Coronary artery (tissue), 2 donors: ENCODE measurements at places on chromosomes 7 and 10.

DNA sequence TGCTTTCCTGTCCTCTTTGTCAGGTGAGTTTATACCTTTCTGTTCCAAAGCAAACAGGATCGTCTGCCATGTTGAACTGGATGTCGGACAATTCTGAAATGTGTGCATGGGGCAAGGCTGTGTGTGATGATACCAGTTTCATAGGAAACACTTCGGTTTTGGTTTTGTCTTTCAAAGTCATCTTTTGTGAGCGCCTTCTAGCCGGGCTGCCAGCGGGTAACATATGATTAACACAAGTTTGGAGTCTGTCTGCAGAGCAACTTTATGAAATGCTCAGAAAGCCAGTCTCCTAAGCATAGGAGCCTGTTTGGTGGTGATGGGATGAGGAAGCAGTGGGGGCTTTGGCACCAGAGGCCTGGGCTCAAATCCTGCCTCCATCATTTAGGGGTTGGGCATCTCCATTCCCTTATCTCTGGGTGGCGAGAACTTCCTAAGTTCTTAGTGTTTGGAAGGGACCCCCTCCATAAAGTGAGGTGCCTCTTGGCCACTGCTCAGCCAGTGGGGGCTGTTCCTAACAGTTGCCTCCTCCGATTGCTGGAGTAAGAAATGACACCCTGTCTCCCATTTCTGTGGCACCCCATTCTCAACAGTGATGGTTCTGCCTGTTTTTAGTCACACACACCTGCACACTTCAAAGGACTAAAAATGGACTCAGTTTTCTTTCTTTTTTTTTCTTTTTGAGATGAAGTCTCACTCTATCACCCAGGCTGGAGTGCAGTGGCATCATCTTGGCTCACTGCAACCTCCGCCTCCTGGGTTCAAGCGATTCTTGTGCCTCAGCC, 36.8 kb downstream of the CUX1 start:
- DNase-seq = no peak

DNA sequence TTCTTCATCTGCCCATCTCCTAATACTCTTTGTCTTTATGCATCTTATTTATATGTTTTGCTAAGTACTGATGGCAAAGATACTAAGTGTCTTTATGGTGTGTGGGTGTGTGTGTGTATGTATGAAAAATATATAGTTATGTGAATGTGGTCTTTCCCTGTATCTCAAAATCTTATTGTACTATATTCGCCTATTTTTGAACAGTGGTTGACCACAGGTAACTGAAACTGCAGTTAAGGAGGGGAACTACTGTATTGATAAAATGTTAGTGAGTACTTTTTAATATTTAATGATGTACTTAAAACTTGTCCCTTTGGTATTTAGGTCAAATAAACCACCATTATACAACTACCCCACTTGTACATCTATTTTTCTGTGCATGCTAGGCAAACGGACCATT, 85.9 kb downstream of the ADD3 start:
- no peak for DNase-seq

- DNase-seq = no peak
Measured at GRCh38 chr10:114223066-114223465, 16.0 kb upstream of the VWA2 start.

DNA sequence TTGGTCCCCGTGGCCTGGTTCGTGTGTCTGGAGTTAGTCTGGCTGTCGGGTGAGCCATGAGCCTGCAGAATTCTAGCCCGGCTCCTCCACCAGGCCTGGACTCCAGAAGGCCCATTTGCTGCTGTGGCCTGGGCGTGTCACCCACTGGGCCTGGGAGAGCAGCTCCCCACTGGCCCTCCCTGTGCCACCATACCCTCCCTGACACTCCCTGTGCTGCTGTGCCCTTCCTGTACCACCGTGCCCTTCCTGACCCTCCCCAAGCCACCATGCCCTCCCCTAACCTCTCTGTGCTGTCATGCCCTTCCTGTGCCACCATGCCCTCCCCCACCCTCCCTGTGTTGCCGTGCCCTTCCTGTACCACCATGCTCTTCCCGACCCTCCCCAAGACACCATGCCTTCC, 39.1 kb upstream of the DIP2C start:
- no peak for DNase-seq

DNA sequence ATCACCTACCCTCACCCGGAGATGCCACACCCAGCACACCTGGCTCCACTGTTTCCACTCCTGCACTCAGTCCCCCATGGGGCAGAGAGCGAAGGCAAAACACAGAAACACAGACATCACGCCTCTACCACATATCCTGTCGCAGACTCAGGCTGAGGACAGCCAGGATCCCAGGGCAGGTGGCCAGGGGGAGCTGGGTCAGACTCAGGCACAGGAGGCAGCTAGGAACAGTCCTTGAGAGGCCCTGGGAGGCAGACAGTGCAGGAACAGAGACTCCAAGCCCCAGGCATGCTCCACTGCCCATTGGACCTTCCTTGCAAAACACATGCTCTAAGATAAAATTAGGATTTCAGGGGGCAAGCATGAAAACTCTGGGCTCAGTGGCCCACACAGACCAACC, 154.4 kb upstream of the C7orf33 start:
- no peak for DNase-seq

DNA sequence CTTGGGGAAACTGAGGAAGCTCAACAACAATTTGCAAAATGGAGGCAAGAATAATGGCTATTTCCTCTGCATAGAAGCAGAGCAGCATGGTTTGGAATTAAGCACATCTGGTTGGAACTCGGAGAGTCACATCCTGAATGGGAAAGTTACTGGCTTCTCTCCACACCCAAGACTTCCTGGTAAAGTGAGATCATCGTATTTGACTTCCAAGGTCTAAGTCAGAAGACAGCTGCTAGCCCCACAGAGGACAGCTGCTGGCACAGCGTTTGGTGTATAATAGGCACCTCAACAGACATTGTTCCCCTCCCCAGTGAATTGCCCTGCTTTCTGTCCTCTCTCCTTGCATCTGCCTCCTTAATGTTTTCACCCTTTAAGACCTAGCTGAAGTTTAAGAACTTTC, 37.0 kb upstream of the NRF1 start:
- no peak for DNase-seq

DNA sequence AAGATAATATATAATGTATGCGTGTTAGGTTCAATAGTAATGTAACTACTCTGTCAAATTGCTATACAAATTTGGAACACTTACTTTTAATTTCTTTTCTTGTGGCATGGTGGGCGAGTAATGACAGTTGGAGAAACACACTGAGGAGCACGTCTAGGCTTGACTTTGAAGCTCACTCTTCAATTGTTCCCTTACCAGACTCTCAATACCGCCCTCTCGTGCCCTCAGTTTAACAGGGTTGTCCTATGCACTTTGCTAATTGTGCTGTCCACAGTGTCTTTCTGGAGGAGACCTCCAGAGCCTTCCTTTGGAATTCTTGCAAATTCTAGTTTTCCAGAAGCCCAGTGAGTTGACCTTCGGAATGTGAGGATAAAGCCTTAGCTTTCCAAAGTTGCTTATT, 107.2 kb upstream of the RELN start:
- DNase-seq = no peak

DNA sequence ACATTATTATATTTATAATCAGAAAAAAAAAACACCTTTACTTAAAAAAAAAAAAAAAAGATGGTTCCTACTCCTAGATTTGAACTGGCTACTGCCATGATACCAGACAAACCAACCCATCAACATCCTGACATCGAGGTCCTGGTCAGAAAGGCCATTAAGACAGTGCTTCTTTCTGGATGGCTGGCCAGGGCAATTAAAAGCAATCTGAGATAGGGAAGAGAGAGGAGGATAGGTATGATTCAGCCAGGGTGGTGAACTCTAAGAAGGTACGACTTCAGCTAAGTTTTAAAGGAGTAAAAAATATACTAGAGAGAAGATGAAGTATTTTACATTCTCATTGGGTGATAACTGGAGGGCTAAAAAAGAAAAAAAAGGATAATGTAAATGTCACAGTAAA, 139.0 kb downstream of the DOCK4 start:
- no peak for DNase-seq

- no peak for DNase-seq
Measured at GRCh38 chr10:119942973-119943372, 50.4 kb downstream of the SEC23IP start.

- DNase-seq = peak; percentile 55
Measured at GRCh38 chr10:1413823-1414222, 323.5 kb downstream of the ADARB2 start.

DNA sequence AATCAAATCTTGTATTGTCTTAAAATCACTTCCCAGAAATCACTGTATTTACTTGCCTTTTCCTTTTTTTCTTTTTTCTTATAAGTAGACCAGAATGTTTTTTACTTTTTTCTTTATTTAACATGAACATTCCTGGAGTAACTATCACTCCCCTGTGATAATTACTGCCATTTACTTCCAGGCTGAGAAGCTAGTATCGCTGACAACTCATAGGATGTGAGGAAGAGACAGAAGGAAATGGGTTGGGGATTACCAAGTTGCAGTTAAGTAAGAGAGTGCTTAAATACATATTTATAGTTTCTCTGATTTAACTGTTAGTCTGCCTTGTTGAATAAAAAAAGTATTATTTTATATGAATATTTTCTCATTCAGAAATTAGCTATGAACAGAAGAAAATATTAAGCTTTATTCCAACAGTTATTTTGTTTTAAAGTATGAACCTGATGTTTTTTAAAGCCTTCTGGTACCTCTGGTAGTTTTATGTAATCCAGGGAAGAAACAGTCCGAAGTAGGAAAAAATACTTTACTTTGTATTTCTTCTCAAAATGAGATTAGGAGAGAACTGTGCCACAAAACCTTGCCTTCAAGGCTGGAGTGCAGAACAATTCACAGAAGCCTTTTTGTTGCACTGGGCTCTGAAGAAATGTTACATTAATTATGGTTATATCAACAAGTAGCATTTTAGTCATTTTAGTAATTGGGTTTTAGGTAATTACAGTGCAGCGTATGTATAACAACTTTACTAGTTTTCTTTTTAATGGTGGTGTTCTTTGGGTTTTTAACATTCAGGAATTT, 72.8 kb downstream of the SHOC2 start:
- DNase-seq = no peak

DNA sequence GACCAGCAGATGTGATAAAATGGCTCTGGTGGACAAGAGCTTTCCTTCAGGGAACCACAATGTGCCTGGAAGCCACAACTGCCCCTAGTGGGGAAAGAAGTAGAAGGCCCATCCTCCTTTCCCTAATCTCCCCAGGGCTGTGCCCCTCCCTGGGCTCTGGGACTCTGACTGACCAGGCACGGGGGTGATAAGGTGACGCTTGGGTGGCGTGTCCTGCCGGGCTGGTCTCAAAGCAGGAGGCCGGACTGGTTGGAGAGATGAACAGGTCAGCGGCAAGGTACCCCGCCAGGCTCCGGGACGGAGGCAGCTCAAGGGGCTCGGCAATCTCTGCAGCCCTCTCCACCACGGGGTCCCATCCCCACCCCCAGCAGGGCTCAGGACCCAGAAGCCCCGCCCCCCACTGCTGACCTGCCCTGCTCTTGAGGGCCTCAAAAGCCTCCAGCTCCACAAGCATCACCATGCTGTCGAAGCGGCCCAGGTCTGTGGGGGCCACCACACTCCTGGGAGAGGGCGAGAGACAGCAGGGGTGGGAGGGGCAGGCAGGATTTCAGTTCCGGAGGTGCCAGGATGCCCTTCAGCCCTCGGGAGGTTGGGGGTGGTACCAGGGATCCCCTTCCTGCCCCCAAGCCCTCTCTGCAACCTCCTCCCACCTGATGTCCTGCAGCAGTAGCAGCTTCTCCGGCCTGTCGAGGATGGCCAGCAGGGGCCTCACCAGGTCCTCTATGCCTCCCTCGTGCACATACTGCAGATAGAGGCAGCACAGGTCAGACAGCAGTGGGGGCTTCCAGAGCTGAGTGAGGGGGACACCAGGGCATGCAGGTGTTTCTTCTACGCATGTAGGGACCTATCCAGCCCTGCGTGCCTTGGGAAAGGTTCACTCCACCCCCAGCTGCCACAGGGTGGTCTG, 12.2 kb downstream of the LZTS2 start:
- DNase-seq = no peak

DNA sequence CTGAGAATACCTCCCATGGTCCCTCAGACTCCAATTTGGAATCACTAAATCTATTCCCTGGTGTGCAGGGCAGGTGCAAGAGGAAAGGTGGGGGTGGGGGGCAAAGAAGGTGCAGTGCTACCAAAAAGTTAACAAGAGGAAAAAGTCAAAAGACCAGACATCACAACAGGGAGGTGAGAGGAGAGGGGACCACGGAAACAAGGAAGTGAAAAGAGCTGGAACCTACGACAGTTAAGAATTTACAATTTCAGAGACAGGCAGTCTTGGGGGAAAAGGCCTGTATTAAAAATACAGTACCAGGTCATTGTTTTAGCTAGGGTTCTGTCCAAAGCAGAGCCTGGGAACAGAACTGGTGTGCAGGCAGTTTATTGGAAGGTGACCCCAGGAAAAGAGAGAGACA, 14.6 kb downstream of the ITGB1 start:
- no peak for DNase-seq

DNA sequence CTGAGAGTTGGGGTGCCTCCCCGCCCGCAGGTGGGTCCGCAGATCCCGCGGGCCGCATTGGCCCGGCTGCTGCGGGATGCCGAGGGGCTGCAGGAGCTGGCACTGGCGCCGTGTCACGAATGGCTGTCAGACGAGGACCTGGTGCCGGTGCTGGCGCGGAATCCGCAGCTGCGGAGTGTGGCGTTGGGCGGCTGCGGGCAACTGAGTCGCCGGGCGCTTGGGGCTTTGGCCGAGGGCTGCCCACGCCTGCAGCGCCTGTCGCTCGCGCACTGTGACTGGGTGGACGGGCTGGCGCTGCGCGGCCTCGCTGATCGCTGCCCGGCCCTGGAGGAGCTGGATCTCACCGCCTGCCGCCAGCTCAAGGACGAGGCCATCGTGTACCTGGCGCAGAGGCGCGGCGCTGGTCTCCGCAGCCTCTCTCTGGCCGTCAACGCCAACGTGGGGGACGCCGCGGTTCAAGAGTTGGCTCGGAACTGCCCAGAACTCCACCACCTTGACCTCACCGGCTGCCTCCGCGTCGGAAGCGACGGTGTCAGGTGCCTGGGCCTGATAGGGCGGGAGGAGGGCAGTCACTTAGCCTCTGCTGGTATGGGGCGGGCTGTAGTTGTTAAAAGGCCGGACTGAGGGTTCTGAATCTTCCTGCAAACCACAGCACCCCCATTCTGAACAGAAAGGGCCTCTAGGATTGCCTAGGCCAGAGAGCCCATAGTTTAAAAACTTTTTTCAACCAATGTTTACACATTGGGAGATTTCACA, 1.3 kb downstream of the FBXL15 start:
- no peak for DNase-seq

GRCh38 chr7:155280446-155281397, 17.0 kb upstream of the INSIG1 start:
- DNase-seq = no peak

DNA sequence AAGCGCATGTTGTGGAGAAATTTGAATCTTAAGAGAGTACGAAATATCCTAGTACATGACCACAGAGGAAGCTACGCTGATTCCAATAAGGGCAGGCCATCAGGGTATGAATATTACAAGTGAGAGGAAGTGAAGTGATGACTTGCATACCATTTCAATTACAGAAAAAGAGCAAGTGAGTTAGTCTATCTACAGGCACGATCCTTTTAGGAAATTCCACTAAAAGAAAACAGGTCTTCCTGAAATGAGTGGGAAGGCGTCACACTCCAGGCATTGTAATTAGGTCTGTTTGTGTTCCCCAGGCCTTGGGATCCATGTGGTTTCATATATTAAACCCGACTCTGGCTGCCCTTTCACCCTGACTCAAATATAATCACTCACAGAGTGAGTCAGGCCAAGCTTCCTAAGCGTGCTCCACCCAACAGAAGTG, 152.5 kb downstream of the SEMA3A start:
- no peak for DNase-seq
